ENCODE measurements at places on chromosomes 6 and 20.

DNA sequence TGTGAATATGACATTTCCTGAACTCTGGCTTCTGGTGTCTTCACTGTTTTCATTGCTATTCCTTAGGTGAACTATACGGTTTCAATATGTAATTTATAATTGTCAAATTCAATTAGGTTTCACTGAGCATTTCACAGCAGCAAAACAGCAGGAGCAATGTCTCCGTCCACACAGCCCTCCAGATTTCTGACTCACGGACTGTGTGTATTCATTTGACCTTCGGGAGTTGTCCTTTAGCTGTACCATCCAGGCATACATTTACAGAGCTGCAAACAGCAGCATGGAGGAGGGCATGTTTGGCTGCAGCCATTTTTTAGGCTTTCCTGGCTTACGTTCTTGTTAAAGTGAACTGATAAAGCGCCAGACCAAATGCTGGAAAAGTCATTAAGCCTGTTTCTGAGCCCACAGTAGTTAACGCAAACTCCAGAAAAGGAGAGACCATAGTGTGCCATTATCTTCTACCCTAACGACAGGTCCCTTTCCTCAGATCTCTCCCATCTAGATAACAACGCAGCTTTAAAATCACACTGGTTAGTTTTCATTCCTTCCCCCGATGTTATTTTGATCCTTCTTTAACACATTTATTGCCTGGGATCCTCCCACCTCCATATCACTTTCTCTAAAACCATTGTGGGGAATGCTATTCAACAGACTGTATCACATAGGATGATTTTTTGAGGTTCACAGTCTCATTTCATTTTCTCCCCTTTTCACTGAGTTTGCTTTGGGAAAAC, 18.3 kb downstream of the FOXC1 start:
- DNase-seq, result no peak

DNA sequence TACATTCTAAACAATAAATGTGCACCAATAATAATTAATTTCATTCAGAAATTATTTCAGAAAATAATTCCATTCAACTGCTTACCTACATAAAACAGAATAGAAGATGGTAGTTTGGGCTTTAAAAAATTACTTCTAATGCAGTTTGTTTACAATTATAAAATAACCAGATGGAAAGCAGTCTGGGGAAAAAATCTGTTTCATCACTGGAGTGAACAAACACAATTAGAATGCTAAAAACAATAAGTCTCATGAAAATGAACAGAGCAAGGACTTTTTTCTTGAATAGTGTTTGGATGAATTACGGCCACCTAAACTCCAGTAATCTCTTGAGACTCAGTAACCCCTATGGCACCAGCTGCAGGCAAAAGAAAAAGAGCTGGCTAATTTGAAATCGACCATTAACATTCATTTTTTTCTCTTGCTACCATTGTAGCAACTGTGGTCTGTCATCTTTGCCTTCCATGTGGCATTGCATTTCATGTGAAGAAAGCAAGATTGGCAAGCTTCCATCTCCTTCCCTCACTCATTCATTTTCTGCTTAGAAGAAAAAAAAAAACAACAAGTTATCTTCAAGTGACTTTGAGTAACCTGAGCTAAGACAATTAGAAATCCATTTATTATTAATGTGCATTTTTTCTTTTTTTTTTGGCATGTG, 88.4 kb upstream of the CEP85L start:
- DNase-seq, result no peak

- DNase-seq, result no peak
Observed at GRCh38 chr6:1136415-1136774, 175.5 kb upstream of the FOXQ1 start.

- DNase-seq, result no peak
Observed at GRCh38 chr6:135537741-135538301, 40.3 kb upstream of the AHI1 start.

- DNase-seq, result no peak
Observed at GRCh38 chr20:15005300-15005986, 668.0 kb upstream of the FLRT3 start.

- DNase-seq, result peak; percentile 18
Observed at GRCh38 chr20:34538671-34539123, 19.8 kb upstream of the MAP1LC3A start.

- DNase-seq, result no peak
Observed at GRCh38 chr6:136618086-136618485, 67.9 kb upstream of the MAP7 start.

DNA sequence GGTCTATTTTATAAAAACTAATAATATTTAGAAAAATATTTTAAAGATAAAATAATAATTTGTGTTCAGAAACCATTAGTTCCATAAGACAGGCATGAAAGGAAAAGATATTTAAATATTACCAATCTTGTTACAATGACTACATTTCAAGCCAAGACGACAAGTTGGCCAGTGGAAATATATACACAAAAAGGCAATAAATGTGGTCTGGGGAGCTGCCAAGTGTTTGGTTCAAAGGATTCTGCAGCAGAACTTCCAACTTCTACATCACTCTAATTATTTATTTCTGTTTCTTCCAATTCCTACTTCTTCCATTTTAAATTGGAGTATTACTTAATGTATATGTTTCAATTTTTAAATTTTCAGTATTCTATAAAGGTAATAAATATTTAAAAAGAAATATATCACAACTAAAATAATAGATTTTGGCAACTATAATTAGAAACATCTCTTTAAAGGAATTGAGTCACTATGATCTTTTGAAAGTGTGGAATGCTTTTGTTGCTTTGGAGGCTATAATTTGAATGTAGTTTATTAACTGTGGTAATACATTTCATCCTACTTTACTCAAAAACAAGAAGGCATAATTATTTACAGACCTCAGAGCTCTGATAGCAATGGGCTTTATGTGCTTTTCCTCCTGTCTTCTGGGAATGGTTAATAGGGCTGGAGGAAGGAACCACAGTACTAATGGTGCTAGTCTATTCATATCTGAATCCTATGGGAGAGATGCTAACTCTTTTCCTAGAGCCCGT, 129.7 kb upstream of the FAM184A start:
- DNase-seq, result no peak

GRCh38 chr6:4351520-4352321, 216.3 kb upstream of the ECI2 start:
- no peak for DNase-seq

- DNase-seq, result no peak
Observed at GRCh38 chr6:82145926-82146452, 101.6 kb downstream of the IBTK start.

DNA sequence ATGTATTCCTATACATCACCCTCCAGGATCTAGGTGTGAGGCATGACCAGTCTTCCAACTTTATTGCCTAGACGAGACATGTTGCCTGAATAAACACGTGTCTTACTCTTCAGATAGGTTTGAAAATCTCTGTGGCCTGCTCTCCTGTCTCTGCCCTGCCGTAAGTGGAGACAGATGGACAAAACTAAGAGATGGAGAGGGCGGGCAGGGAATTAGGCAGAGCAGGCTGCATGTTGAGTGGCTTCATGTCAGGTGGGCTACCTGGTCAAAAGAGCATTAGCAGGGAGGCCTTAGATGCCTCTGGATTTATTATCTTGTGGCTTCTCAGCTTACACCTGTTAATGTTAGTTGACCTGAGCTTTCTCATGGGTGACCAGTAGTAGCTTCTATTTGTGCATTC, 59.0 kb upstream of the TULP4 start:
- no peak for DNase-seq

DNA sequence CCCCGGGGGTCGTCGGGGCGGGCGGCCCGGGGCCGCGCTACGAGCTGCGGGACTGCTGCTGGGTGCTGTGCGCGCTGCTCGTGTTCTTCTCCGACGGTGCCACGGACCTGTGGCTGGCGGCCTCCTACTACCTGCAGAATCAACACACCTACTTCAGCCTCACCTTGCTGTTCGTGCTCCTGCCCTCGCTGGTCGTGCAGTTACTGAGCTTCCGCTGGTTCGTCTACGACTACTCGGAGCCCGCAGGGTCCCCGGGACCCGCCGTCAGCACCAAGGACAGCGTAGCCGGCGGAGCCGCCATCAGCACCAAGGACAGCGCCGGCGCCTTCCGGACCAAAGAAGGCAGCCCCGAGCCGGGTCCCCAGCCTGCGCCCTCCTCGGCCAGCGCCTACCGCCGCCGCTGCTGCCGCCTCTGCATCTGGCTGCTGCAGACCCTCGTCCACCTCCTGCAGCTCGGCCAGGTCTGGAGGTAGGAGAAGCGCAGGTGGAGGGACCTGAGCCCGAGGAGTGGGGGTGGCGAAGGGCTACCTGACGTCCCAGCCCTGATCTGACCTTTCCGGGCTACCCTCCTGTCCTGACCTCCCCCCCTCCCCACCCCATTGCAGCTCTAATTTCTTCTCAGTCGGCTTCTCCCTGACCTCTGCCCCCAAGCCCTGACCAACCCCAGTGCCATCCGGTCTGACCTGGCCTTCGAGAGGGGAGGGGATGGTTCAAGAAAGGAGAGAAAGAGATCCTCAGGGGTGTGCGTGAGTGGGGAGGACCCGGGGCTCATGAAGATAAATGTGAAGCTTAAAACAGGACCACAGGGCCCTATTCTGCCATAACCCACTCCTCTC, 558 bp downstream of the XKR7 start:
- peak; percentile 73 for DNase-seq

DNA sequence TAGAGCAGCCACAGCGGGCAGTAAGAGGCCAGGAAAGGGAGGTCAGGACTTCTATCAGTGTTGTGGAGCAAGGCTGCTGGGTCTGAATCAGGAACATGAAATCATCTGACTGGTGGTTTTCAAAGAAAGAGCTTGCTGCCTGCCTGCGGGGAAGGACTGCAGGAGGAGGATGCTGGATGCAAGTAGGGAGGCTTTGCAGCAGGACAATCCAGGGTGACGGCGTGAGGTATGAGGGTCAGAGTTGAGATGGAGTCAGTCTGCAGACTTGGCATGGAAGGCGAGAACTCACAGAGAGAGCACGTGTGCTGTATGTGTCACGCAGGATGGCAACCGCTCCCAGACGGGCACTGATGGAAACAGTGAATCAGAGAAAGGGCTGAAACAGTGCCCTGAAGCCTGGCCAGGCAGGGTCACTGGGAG, 59.2 kb upstream of the CD93 start:
- DNase-seq, result no peak

DNA sequence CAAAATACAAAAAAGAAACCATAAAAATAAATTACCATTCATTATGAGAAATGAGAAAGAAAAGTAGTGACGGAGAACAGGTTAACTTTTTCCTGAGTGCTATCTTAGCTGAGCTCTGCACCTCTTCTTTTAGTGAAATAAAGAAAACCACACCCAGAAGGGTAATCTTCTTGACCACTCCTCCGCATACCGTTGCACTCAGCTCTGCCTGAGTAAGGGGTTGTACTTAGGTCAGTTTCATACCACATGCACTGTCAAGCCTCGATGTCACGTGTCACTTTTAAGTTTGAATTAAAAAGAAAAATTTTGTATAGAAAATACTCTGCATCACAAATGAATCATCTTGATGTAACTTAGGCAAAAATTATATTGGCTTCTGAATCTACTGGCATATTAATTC, 2.8 kb downstream of the EZR start:
- DNase-seq, result no peak

GRCh38 chr6:28218312-28219248, 6.5 kb upstream of the ZSCAN9 start:
- DNase-seq, result no peak

DNA sequence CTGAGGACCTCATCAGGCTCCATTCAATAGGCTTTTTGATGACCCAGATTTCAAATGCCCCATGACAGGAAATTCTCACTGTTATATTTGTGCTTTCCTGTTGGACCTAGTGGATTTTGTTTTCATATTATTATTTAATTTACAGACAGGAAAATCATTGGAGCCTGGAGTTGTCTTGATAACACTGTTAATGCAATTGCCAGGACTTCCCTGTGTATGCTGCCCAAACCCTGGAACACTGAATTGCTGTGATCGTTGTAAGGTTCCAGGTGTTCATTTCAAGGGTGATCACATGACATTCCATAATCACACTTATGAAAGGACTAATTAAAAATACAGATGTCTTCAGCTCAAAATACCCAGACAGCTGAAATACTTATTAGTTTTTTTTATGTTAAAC, 783.2 kb downstream of the DHX35 start:
- no peak for DNase-seq

DNA sequence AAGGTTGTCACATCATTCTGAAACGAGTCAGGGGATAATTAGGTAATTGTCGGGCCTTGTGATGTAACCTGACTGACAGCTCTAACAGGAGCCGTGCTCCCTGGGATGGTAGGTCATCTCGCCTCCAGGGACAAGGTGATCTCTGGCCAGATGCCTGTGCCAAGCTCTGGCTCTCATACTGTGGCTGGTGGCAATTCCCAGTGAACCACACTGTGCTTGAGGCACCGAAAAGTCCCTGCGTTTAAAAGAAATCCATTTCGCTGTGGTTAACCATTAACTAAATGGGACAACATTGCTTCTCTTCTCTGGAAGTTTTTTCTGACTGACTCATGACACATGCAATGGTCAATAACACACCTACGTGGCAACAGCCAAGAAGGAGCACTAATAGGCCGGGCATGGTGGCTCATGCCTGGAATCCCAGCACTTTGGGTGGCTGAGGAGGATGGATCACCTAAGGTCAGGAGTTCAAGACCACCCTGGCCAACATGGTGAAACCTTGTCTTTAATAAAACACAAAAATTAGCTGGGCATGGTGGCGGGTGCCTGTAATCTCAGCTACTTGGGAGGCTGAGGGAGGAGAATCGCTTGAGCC, 669.2 kb downstream of the PRKN start:
- no peak for DNase-seq

DNA sequence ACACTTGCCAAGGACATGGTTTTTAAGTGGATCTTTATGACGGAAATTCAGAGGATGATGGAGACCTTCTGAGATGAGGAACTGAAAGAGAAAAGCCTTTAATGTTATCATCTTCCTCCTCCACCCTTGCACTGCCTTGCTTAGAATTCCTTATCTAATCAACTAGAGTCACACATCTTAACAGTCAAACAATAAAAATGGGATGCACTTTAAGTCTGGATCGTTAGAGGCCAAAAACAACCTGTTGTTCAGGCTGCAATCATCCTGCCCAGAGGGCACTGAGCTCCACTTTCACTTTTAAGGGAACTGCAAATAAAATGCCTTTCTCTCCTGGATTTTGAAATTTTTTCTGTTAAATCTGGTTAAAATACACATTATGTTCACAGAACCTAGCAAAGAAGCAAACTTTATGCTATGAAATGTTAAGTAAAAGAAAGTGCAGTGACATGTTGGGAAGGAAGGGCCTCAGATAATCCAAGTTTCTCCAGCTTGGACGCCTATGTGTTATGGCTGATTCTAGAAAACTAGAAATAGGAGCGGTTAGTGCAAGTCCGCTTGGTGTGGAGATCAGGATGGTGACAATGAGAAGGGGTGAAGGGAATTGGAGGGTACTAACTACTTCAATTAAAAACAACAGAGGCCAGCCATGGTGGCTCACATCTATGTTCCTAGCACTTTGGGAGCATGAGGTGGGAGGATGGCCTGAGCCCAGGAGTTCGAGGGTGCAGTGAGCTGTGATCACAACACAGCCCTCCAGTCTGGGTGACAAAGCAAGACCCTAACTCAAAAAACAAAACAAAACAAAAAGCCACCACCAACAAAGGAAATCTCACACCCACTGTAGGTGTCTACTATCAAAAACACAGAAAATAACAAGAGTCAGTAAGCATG, 66.4 kb upstream of the KIF13A start:
- DNase-seq, result no peak

All from effector CD8-positive, alpha-beta T cell (primary cell).